ENCODE measurements at places on chromosomes 3 and 15.

DNA sequence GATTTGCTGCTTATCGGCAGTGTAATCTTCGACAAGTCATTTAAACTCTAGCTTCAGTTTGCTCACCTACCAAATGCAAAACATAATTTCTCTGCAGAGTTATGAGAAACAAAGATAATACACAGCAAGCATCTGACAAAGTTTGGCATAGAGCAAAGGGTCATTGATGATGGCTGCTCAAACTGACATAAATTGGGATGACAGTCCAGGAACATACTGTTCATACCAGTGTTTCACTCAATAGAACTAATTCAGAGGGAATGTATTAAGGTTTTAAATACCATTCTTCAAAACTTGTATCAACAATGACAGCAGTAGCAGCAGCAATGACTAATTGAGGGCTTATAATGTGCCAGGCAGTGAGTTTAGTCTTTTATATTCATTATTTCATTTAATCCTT, 137.6 kb downstream of the SPATA16 start:
- DNase-seq = no peak

- DNase-seq = no peak
Observed at GRCh38 chr3:3178498-3179328, 778 bp downstream of the CRBN start.

DNA sequence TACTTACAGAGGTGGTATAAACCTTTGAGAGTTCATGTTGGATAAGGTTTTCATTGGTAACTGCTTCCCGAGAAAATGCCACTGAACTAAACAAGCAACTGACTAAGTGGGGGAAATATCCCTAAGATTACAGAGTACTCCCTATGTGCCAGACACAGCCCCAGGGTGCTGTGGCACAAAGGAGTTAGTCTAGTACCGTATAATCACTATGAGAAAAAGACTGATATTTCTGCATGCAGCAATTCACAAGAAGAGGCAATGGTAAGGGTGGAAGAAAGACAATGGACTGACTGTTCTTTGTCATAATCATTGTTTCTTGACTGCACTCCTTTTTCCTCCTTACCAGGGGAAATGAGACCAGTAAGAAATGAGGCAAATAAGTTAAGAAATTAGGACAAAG, 20.0 kb upstream of the SLC25A26 start:
- no peak for DNase-seq

DNA sequence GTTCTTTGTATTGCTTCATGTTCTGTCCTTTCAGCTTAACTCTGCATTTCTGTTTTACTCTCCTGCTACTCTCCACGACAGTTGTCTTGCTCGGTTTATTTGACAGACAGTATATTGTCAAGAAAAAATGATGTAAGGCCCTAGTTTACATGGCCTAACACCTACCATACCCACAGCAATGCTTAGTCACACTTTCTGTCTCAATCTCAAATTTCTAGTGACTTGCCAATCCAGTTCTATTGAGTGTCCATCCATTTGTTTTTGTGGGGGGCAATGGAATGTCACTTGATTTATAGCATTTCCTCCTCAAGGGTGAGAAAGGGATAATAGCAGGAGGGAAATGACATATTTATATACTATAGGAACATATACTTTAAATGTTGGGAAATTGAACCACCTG, 676.2 kb downstream of the NAALADL2 start:
- DNase-seq = no peak

- DNase-seq = no peak
Observed at GRCh38 chr3:161253711-161254110, 32.6 kb downstream of the NMD3 start.

- DNase-seq = no peak
Observed at GRCh38 chr3:49388289-49388820, 23.4 kb downstream of the RHOA start.

GRCh38 chr3:112769286-112769978, 77.2 kb downstream of the CD200R1L start:
- DNase-seq = no peak

- DNase-seq = no peak
Observed at GRCh38 chr3:165434516-165434915, 238.3 kb upstream of the SLITRK3 start.

DNA sequence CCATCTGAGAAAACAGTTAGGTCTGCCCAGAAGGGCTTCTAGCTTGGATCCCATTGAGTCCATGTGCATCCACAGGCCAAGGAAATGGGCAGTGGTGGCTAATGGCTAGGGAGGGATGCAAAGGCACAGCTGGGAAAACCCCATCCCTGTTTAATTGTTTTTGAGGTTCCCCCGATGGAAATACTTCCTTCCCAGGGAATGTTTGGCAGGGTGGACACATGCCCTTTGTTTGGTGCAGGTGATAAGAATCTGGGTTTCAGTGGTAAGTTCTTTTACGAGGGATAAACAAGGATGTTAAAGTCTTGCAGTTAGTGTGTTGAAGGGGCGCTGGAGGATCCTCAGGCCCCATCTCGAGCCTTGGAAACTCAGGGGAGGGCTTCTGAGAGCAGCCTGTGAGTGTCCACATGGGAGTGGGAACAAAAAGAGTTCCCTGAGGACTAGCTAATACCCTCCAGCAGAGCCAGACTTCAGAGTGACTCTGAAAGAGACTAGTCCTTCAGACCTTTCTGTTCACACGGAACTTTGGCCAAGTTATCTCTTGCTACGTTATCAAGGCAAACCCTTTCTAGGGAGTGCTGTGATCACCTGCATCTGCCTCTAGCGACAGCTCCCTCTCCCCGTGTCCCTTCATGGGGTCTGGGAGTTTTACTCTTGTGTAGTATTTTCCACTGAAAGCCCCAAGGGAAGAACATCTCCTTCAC, 17.4 kb downstream of the PTPRG start:
- DNase-seq = no peak

GRCh38 chr15:100107151-100107550, 234.6 kb downstream of the ADAMTS17 start:
- DNase-seq = no peak

- no peak for DNase-seq
Observed at GRCh38 chr3:177039490-177040274, 157.6 kb downstream of the TBL1XR1 start.

GRCh38 chr3:32285891-32286290, 47.4 kb downstream of the CMTM8 start:
- no peak for DNase-seq

DNA sequence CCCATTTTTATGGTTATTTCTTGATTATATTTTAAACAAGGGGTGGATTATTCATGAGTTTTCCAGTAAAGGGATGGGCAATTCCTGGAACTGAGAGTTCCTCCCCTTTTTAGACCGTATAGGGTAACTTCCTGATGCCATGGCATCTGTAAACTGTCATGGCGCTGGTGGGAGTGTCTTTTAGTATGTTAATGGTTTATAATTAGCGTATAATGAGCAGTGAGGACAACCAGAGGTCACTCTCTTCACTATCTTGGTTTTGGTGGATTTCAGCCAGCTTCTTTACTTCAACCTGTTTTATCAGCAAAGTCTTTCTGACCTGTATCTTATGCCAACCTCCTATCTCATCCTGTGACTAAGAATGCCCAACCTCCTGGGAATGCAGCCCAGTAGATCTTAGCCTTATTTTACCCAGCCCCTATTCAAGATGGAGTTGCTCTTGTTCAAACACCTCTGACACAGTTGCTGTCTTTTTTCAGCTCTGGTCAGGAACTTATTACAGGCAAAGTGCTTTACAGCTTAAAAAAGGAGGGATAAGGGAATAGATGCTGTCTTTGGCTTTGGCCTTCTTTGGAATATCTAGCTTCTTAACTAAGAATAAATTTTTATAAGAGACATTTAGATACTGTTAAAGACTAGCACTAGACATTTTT, 257.8 kb downstream of the CNTN4 start:
- DNase-seq = no peak

- DNase-seq = no peak
Observed at GRCh38 chr3:134886991-134887390, 91.9 kb downstream of the EPHB1 start.

DNA sequence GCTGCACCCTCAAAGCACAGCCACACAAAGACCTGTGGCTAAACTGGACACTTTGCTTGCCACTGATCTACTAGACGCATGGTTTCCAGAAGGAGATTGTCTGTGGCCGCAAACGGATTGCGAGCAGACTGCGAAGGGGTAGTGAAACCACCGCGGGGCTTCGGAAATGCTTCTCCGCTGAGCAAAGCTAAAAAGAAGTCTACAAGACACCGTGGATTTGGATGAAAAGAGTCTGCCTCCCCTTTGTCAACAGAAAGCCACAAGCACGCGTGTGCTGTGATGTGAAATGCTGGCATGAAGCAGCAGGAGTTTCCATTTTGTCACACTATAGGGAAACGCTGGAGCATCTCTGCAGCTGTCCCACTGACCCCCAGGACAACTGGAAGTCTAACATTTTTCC, 63.0 kb downstream of the TMEM44 start:
- no peak for DNase-seq

DNA sequence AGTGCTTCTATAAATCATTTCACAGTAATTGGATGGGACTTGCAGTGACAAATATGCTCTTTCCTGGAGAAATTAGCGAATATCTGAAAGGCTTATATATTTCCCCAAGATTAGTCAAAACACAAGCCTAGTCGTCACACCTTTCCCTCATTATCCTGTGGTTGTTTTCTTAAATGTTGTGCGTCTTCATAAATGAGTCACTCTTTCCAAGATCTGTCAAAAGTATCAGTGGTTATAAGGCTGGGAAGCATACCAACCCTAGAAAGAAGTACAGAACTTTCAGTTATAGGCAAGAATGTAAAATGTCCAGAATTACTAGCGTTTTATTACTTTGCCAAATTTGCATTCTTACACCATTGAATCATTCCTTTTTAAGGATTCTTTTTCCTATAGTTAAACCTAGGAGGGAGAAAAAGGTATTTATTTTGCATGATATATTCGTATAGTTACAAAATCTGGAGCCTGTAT, 33.6 kb downstream of the TMEM212 start:
- no peak for DNase-seq

- DNase-seq = peak; percentile 17
Observed at GRCh38 chr3:124777762-124778470, 47.7 kb downstream of the UMPS start.

- DNase-seq = peak; percentile 8
Observed at GRCh38 chr3:124597273-124597672, 133.0 kb upstream of the UMPS start.

DNA sequence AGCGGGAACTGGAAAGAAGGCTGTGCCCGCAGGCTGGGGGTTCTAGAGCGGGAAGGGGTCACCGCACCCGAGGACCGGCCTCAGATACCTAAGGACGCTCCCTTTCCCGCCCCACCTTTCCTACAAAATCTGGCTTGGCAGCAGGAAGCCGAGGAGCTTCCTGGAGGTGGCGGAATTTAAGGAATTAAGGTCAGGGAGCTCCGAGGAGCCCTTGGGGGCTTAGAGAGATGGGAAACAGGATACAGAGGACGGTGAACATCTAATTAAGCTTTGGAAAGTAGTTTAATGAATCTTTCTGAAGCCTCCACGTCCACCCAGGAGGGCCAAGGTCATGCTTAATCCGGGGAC, 507 bp upstream of the AP3B2 start:
- no peak for DNase-seq

GRCh38 chr3:101852983-101853840, 3.9 kb downstream of the NFKBIZ start:
- DNase-seq = no peak

DNA sequence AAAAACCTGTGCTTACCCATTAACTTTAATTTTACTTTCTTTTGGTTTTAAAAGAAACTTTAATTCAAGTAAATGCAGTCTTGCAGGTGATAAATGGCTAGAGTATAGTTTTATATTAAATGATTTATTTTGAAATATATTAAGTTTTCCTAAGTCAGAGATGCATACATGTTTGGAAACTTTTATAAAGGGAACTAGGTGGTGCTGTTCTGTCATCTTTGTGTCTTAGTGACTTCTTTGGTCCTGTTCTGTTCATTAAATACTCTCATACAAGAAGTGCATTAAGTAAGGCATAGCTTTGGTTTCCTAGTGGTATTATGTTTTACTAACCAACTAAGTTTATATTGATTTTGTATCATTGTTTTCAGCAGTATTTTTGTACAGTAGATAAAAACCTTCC, 15.6 kb downstream of the CADM2 start:
- peak; percentile 58 for DNase-seq

DNA sequence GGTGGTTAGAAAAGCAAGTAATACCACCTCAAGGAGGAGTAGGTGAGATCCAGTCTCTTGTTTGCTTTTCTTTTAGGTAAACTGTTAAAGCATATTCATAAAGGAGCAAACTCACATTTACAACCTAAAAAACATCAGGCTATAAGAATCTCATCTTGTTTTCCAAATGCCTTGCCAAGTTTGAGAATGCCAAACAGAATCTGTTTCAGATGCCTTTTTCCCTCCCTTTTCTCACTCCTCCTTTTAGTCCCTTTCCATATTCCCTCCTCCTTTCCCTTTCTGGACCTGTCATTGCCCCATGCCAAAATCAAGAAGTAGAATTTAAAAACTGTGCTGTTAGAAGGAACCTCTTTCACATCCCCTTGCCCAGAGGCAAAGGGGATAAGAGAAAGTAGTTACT, 140.3 kb downstream of the ARPP21 start:
- DNase-seq = no peak

DNA sequence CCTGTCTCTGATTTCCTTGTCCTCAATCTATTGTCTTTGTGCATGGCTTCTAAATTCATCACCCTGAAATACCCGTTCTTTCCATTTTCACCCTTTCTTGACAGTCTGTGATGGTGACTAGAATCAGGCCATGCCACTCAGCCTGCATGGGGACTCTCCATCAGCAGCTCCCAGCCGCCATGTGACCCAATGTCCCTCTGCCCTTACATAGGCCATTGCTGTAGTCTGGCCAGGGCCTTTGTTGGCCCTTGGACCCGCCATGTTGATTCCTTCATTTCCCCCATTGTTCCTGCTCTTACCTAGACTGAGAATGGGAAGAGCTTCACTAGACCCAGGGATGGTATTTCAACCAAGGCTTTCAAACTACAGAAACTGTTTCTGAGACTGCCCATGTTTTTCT, 45.8 kb downstream of the SPSB4 start:
- no peak for DNase-seq

- DNase-seq = no peak
Observed at GRCh38 chr15:69013726-69014406, 629 bp upstream of the NOX5 start.

DNA sequence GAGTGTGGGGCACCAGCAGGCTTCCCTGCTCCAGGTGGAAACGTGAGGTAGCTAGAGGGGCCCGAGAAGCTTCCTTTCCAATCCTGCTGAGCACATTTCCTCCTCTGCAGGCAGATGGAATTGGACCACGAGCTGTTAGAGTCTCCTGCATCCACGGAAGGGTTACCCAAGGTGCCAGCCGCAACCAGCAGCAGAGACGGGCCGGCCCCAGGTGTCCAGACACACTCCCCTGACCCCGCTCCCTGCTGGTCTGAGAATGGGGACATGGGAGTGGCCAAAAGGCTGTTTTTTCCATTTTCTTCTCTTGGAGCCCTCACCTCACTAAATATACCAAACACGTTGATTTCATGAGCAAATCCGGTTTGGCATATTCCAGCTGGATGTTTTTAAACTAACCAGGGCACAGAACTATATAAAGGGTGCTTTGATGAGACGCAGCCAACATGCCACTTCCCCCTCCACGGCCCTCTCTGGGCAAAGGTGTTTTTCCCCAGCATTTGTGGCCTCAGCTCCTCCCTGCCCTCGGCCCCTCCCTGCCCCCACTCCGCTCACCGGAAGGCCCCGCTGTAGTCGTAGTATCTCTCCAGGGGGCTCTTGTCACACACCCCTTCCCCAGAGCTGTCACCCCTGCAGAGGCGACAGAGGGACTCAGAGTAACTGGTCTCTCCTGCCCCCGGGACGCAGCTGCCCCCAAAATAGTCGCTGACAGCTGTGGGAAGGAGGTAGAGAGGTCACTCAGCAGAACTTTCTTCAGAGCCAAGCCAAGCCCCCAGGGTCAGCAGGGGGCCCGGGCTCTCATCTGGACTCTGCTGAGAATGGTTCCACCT, 7.0 kb downstream of the MELTF start:
- no peak for DNase-seq

GRCh38 chr3:108001457-108001856, 89.4 kb downstream of the CD47 start:
- no peak for DNase-seq

Measured in brain (organoid and tissue), 16 donors.